ENCODE measurements at places on chromosomes 6 and 20.

DNA sequence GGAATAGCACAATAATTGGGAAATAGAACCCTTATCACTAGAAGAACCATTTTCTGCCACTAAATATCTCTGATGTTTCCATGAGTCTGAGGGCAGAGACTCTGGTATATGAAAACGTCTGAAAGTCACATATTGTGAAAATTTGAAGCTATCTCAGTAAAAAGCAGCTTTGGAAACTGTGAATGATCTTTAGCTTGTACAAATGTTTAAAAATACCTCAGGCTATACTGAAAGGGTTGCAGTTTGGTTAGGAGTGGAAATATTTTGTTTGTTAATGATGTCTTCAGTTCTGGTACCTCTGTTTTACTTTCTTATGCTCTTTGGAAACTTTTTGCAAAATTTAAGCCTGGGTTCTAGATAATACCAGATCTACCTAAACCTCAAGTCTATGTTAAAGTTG, 135.0 kb downstream of the SLC16A10 start:
- no peak for DNase-seq

DNA sequence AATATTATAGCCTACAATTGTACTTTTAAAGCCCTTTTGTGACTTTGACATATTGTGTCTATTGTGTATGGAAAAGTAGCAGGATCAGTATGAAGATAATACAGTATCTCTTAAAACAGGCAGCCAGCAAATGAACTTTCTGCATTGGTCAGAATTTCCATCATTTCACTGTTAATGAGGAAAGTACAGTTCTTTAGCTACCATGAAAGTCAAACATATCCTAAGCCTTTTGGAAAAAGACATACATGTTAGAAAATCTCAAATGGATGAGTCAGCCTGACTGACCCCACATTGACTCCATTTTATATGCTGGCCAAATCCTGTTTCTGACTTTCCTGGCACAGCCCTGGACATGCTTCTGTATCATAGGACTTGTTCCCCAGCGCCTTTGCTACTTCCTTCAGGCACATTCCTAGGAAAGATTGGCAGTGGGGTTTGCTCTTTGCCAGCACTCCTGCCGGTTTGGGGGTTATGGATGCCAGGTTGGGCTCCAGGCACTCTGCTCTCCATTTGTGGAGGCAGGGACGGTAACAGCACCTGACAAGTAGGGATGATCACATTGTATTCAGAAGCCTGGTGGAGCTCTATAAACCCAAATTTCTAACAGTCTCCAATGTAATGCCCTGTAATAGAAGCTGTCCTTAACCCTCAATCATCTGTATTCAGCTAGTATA, 43.7 kb downstream of the TOP1 start:
- DNase-seq: no peak

DNA sequence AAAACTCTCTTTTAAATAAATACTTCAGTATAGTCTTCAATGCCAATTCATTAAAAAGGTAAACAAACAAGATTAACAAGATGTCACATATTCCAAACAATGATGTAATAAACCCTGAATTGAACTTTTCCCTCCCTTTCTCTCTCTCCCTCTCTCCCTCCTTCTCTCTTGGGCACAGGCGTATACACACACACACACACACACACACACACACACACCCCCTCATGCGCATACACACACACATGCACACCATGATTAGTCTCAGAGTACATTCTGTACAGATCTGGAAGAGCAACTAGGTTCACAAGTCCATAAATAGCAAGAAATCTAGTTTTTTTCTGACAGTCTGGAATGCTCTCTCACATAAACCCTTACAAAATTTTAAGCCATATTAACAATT, 128.3 kb downstream of the DST start:
- DNase-seq: no peak

DNA sequence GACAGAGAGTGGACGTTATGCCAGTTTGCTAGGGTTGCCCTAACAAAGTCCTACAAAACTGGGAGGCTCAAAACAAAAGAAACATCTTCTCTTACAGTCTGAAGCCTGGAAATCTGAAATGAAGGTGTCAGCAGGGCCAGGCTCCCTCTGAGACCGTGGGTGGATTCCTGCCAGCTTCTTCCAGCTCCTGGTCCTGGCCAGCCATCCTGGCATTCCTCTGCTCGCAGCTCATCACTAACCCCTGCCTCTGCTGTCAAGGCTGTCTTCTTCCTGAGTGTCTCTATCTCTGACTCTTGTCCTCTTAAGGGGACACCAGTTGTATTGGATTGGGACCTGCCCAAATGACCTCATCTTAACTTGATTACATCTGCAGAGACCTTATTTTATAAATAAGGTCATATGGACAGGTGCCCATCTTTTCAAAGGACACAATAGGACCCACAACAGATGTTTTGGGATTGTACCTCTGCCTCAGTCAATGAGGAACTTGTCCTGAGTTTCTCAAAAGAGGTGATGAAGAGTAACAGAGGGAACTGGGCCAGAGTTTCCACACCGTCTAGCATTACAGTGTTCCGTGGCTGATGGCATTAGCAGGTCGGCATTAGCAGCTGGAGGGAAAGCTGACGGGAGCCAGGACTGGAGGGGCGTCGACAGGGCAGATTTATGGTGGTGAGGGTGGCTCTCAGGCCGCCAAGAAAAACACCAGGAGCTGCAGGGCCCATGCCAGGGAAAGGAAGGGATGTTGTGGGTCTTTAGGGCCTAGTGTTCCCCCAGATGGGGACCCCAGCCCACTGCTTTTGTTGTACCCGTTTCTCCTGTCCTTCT, 157.3 kb downstream of the TBXT start:
- DNase-seq: no peak

- DNase-seq: no peak
These were observed 109.1 kb downstream of the UTRN start for GRCh38 chr6:144394210-144394609.

GRCh38 chr6:75528423-75528822, 34.8 kb upstream of the FILIP1 start:
- DNase-seq: no peak

DNA sequence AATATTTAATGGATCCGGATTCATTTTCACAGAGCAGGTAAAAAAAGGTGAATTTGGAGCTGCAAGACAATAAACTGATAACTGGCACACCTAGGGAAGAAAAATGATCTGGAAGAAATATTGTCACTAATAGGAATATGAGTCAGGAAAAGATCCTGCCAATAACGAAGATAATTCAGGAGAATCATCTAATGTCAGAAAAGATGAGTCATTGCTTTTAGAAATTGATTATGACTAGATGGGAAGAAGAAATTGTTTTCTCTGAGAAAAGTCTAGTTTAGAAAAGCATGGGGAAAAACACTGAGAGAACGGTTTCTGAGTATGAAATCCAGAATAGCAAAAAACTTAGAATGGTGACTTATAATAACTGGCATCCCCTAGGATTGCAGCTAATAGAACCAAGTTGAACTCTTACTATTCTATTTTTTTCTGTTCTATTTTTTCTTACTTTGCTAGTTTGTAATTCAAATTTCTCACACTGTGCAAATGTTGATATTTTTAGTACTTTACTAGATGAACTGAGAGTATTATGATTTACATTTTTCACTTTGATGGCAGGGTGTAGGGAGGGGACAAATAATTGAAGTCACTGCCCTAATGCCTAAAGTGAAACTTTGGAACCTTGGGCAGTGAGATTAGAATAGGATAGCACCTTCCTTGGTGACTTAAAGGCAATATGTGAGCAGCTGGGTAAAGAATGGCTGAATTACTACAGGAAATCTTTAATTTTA, 38.2 kb upstream of the SUPT3H start:
- DNase-seq: no peak

- no peak for DNase-seq
These were observed 151.7 kb downstream of the UST start for GRCh38 chr6:148898376-148899014.

DNA sequence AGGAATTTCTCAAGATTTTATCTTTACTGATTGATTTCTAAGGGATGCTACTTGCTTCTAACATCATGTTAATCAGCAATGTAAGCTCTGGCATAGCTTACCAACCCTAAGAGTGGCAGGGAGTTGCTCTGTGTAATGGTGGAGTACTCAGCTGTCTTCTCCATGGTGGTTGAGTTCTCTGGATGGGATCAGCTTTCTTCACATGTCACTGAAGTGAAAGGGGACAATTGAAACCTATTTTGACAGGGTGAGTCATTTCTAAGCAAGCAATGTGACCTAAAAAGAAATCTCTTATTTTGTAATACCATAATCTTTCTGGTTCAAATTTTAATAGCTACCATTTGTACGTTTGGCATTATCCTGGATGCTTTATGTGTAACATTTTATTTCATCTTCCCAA, 430.4 kb downstream of the GJA1 start:
- DNase-seq: no peak

- DNase-seq: no peak
These were observed 167.9 kb downstream of the TBX18 start for GRCh38 chr6:84596488-84596887.

DNA sequence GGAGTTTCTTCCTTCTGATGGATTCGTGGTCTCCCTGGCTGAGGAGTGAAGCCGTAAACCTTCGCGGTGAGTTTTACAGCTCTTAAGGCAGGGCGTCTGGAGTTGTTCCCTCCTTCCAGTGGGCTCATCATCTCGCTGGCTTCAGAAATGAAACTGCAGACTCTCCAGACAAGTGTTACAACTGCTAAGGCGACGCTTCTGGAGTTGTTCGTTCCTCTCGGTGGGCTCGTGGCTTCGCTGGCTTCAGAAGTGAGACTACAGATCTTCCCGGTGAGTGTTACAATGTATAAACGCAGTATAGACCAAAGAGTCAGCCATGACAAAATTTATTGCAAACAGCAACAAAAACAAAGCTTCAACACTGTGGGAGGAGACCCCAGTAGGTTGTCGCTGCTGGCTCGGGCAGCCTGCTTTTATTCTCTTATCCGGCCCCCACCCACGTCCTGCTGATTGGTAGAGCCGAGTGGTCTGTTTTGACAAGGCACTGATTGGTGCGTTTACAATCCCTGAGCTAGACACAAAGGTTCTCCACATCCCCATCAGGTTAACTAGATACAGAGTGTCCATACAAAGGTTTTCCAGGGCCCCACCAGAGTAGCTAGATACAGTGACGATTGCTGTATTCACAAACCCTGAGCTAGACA, 113.2 kb downstream of the GPX5 start:
- no peak for DNase-seq

DNA sequence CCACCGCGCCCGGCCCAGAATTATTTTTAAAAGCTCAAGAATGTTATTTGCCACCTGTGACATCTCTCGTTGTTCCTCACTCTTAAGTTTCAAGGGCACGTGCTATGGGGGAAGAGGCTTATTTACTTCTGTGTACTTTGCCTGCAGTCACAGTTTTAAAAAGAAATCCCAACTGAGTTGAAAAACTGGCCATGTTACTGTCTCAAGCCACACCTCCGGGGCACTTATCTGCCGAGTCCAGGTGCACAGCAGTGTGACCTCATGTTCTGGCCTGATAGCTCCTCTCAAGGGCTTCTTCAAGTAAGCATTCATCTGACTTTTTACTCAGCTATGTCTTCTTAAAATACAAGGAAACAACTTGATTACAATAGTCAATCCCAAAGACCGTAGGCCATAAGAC, 34.5 kb downstream of the SHLD1 start:
- no peak for DNase-seq

DNA sequence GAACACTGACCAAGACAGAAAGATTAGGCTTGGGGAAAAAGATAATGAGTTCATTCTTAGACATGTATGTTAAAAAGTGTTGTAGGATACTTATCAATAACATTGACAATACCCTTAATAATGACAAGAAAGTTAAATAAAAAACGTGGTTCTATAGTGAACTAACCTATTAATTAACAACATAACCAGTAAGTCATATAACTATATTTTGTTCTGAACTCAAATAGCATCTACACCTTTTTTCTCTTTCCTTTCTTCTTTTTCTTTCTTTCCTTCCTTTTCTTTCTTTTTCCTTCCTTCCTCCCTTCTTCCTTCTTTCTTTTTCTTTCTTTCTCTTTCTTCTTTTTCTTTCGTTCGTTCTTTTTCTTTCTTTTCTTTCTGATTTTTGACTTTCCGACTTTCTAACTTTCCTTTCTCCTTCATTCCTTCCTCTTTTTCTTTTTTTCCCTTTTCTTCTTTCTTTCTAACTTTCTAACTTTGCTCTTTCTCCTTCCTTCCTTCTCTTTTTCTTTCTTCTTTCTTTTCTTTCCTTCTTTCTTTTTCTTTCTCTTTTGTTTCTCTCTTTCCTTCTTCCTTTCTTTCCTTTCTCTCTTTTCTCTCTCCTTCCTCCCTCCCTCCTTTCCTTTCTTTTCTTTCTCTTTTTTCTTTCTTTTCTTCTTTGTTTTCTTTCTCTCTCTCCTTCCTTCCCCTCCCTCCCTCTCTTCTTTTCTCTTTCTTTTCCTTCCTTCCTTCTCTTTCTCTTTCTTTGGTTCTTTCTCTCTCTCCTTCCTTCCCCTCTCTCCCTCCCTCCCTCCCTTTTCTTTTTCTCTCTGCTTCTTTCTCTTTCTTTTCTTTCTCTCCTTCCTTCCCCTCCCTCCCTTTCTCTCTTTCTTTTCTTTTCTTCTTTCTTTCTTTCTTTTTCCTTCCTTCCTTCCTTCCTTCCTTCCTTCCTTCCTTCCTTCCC, 24.6 kb downstream of the PRSS35 start:
- DNase-seq: no peak

DNA sequence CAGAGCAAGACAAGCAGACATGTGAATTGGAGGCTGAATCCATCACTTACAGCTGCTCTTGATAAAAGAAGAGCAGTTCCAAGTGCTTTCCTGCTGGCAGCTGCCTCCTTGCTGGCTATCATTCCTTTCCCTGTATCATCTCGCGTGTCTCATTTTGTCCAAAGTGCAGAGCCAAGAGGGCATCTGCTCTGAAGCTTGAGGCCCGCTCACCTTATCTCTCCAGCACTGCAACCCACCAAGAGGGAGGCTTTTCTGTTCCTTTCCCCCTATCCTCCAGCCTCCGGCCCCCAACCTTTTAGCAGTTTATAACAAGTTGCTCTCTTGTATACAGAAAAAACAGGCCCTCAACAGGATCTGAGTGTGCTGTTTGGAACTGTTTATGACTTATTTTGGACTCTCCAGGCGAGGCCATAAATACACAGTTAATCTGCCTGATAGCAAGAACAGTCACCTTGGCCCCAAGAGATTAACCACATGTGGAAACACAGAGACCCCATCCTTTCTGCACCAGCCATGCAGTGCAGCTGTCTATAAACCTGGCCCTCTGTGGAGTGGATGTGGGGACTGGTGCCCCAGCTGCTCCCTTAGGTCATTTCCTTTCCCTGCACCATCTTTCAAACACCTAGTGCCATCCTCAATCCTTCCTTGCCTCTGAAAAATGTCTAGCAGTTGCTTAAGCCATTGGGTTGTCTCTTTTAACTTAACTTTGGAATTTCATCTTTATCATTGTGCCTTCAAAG, 172.5 kb upstream of the FERMT1 start:
- DNase-seq: no peak

- DNase-seq: no peak
These were observed 6.4 kb upstream of the EXOC2 start for GRCh38 chr6:699319-699718.

- no peak for DNase-seq
These were observed 35.1 kb upstream of the ANKEF1 start for GRCh38 chr20:9999645-10000044.

GRCh38 chr6:106182455-106182854, 96.3 kb downstream of the PRDM1 start:
- no peak for DNase-seq

DNA sequence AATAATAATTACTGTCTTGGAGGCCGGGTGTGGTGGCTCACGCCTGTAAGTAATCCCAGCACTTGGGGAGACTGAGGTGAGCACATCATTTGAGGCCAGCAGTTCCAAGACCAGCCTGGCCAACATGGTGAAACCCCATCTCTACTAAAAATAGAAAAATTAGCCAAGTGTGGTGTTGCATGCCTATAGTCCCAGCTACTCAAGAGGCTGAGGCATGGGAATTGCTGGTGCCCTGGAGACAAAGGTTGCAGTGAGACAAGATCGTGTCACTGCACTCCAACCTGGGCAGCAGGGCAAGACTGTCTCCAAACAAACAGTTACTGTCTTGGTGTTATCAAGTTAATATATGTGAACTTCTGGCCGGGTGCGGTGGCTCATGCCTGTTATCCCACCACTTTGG, 4.9 kb downstream of the RRP36 start:
- no peak for DNase-seq

All from cortex of kidney (tissue), 1 donor.